Fibroblast of lung (primary cell): ENCODE measurements at places on chromosomes 5 and 9. TPM values are rescaled to one million over a fixed set of nuclear protein-coding genes. Genes with fewer than 3 reads are reported as not detected.

- DNase-seq, result no peak
Observed at GRCh38 chr5:136736021-136736420, 370.7 kb upstream of the TRPC7 start.

Gene NR5A1
- polyA plus RNA-seq, result not detected in 2 replicates

- no peak for DNase-seq
Observed at GRCh38 chr9:88759364-88759763, 224.4 kb downstream of the NXNL2 start.

GRCh38 chr9:37046683-37047082, 12.6 kb upstream of the PAX5 start:
- DNase-seq, result no peak

- peak; percentile 33 for DNase-seq
Observed at GRCh38 chr9:98637381-98637780, 71.4 kb downstream of the GABBR2 start.

DNA sequence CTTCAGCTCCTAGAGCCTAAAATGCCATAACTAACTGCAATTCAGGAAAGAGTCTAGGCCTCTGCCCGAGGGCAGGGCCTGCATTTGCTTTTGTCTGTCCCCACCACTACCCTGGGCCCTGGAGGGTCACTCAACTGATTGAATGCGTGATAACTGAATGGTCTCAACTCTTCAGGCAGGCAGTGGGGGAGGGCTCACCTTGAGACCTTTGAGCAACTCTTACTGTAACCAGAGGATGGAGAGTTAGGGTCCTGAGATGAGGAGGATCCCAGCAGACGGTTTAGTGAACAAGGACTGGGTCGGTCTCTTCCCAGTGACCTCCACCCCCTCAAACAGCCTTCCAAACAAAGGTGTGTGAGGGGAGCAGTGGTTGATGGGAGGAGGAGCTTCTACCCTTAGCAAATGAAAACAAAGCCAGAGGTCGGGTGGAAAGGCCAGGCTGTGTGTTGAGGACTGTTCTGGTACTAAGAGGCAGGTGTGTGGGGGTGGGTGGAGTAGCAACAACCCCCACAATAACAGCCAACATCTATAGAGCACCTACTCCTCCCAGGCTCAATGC, 59.4 kb downstream of the CXXC5 start:
- no peak for DNase-seq

- DNase-seq, result no peak
Observed at GRCh38 chr5:175855041-175855720, 16.2 kb upstream of the CPLX2 start.

DNA sequence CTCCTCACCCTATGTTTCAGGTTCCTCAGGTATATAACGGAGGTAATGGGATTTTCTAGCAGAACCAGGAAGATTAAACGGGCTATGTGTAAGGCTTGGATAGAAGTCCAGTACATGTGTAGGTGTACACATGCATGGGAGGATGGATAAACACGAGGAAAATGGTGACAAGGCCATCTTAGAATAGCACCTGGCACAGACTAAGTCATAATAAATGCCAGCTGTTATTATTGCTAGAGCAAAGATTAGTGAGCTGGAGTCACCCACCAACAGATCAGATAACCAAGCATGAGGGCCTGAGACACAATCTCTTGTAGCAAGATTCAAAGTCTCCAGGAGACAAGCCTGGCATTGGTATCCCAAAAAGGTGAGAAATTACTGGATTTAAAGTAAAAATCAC, 21.1 kb downstream of the SPOCK1 start:
- no peak for DNase-seq

Gene TIFAB
- not detected in 2 replicates for polyA plus RNA-seq

- peak; percentile 65 for DNase-seq
Observed at GRCh38 chr5:122089096-122090013, 11.3 kb upstream of the LOX start.

Gene CDH9
- polyA plus RNA-seq, result not detected in 2 replicates

DNA sequence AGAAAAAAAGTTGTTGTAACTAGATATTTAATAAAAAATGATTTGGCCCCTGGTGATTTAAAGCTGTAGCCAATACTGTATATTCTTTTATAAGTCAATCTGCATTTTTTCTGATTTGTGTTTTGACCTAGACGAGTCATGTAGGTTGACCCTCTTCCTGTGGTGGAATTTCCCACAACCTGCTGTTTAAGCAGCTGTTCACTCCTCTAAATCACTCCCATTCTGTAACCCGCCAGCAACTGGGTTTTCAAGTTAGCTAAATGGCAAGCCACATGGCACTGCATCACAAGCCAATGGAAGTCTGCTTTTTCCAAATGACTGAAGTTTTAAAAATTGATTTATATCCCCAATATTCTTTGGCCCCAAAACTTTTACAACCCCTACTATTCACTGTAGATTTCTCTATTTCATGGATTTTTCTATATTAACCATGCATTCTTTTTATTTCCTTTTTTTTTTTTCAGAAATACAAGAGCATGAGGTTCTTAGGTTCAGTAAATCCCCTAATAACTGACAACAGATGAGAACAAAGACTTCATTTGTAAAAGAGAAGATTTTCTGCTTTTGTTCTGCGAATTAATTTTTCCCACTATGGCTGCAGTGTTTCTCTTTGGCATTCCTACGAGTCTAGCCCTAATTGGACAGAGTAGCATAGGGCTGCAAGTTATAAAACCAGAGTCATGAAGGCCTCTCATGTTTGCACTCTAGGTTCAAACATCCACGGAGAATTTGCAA, 184.5 kb upstream of the TLE4 start:
- peak; percentile 63 for DNase-seq

- no peak for DNase-seq
Observed at GRCh38 chr9:124429530-124429867, 14.3 kb upstream of the PSMB7 start.

DNA sequence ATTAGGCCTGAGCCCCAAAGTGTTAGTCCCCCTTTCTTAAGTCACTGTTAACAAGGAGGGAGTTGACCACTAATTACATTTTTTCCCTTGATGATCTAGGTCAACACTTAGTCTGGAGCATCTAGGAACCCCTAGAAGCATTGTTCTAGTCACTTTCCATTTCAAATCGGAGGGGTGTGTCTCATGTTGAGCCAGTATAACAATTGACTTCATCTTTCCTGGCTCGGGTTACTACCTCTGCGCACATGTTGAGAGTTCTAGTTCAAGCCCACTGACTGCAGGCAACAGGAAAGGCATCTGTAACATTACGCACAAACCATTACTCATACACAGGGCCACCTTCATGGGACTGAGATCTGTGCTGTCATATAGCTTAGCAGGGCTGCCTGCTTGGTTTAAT, 164.9 kb downstream of the NTRK2 start:
- no peak for DNase-seq

GRCh38 chr5:98772415-98773213, 849 bp upstream of the RGMB start:
- DNase-seq, result peak; percentile 89

Gene PCDHA6
- polyA plus RNA-seq, result 0.11 and 2.8 TPM in 2 replicates

Gene IFT74
- polyA plus RNA-seq, result 9.7 and 12.8 TPM in 2 replicates

Gene PTGDS
- 2.0 and 4.9 TPM in 2 replicates for polyA plus RNA-seq

GRCh38 chr9:129401623-129402370, 219.1 kb downstream of the C9orf50 start:
- DNase-seq, result no peak

Gene LYSMD3
- polyA plus RNA-seq, result 22.3 and 30.0 TPM in 2 replicates

Gene ZFP2
- 0.27 and 0.30 TPM in 2 replicates for polyA plus RNA-seq

DNA sequence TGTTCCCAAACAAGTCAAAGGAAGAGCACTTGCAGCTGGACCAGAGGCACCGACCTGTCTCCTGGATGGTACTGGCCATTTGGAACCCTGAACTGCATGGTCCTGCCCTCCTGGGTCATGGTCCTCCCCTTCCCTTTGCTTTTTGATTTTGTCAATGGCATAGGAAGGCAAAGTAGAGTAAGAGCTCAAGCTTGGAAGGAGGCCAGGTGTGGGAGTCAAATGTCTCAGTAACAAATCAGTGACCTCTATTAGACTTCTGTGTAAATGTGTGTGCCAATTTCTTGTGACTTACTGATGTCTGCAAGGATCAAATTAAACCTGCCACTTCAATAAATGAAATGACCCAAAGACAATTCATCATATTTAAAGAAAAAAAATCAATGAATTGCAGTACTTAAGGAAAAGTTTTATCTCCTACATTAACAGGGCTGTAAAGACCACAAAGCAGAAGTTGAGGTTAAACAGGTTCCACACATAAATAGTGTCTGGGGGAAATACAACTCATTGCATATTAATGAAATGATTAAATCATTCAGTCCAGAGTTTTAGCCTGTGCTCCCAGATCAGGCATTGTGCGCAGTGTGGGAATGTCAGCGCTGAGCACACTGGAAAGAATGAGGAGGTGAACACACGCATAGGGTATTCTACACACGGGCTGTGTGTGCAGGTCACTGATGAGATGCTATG, 32.7 kb downstream of the OSMR start:
- no peak for DNase-seq

DNA sequence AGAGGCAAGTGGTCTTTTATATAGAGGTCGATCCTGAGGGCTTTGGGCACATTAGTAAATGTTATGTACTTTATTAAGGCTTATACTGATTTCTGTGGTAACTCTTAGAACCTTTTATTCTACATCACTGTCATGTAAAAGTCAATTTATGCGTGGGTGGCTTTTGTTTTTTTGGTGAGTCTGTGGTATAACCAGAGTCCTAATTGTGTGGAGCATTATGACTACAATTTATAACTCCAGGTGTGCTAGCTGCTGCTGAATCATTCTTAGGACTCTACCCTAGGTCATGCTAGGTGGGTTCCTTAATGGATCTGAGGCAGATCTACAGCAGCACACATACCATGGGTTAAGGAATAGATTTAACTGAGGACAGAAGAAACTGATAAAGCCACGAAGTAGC, 33.9 kb upstream of the KCNN2 start:
- no peak for DNase-seq

DNA sequence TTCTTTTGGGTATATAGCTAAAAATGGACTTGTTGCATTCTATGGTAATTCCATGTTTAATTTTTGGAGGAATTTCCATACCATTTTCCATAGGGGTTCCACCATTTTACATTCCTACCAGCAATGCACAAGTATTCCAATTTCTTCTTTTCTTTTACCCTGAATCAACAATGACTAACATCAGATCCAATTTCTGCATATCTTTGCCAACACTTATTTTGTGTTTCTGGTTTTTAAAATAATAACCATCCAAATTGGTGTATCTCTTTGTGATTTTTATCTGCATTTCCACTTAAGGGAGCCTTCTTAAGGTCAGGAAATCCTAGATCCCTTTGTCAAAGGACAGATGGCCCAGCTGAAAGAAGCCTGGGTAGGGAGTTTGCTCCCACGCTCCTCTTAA, 29.5 kb upstream of the SMU1 start:
- peak; percentile 34 for DNase-seq

GRCh38 chr5:94361832-94362796, 256.3 kb downstream of the KIAA0825 start:
- DNase-seq, result no peak

GRCh38 chr9:15180124-15180523, 126.9 kb downstream of the TTC39B start:
- no peak for DNase-seq

GRCh38 chr5:91417219-91417618, 34.1 kb upstream of the ARRDC3 start:
- DNase-seq, result peak; percentile 89

Gene FGD3
- not detected in 2 replicates for polyA plus RNA-seq

Gene ZNG1F
- 5.0 and 5.4 TPM in 2 replicates for polyA plus RNA-seq

GRCh38 chr5:16179936-16180788, 571 bp upstream of the MARCHF11 start:
- DNase-seq, result no peak

DNA sequence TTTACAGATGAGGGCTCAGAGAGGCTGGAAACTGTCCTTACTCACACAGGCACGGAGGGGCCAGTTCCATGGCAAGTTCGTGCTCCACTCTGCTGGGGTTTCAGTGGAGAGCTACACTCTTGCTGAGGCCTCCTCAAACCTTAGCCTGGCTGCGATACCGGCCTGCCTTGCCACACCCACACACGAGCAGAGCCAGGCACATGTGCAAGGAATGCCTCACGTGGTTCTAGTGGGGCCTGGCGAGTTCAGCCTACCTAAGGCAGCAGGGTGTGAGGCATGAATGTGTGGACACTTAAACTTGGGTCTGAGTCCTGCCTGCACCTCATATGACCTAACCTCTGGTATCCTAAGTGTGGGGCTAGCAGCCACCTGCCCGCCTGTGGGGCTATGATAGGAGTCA, 21.5 kb upstream of the PRDM12 start:
- DNase-seq, result no peak

Gene SOHLH1
- polyA plus RNA-seq, result not detected in 2 replicates

GRCh38 chr5:67467110-67467509, 270.5 kb upstream of the CD180 start:
- no peak for DNase-seq

- no peak for DNase-seq
Observed at GRCh38 chr5:133243196-133243595, 191.4 kb downstream of the HSPA4 start.

GRCh38 chr9:92290785-92291429, 2.6 kb downstream of the IARS1 start:
- no peak for DNase-seq

Gene ELAVL2
- 0.02 and 0.03 TPM in 2 replicates for polyA plus RNA-seq

GRCh38 chr9:119938871-119939270, 569.6 kb upstream of the BRINP1 start:
- peak; percentile 54 for DNase-seq

GRCh38 chr9:4985386-4986266, 554 bp downstream of the JAK2 start:
- peak; percentile 48 for DNase-seq

Gene GABRA6
- polyA plus RNA-seq, result not detected in 2 replicates

Gene KLF4
- 10.3 and 28.0 TPM in 2 replicates for polyA plus RNA-seq

DNA sequence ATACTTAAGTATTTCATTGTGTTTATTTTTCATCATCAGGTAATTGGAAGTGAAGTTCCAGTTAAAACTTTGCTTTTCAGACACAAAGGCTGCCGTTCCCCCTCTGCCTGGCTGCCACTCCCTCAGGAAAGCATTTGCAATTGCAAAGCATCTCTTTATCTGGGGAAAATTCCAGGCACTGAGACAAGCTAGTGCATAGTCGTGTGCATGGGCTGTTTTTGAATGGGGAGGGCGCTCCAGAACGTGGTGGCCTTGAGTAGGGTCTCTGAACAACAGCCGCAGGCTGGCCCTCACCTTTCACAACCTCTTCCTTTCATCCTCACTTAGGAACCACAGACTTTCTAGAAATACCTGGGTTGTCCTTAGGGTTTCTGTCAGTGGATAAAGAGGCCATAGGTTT, 285.1 kb upstream of the ADAMTS16 start:
- no peak for DNase-seq

- no peak for DNase-seq
Observed at GRCh38 chr9:35981699-35982098, 23.7 kb upstream of the OR2S2 start.
